ENCODE measurements at places on chromosomes 12 and 14.

DNA sequence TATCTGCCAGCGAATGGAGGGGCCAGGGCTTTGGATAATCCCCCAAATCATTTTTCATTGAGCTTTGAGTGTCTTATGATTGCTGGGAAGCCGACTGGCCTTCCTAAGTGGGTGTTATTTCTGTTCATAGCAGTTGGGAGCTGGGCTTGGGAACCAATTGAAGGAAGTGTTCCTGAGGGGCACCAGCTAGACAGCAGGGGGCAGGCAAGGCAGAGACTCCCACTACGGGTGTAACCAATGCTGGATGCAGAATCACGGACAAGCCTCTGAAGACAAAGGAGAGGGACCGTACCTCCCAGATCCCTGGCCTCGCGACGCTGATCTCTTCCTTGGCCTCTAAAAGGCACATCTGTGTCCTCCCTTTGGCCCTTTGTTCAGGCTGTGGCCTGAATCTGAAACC lies 149.0 kb upstream of the PRMT8 start:
- no peak for DNase-seq

DNA sequence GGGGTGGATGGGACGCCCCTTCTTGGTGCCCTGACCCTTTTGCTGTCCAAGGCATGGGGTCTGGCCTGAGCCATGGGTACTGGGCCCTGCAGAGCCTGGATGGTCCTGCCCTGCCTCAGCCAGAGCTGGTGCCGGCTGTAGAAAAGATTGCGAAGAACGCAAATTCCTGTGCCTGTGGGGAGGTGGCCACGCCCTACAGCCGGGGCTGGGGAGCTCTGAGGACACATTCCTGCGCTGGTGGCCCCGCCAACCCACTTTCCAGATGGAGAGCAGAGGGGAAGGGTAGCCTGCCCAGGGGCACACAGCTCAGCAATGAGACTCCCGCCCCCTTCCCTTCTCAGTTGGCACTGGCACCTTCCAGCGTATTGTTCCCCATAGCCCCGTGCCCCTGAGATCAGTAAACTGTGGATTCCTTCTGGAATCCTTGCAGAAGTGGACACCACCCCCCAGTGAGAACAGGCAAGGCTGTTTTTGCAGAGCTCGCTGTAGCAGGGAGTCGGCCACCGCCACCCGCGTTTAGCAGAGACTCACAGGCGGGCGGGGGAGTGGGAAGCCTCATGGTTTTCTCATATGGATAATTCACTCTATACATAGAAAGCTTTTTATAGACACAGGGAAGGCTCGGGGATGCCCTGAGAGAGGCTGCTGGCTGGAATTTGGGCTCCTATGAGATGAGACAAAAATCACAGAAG lies 8.6 kb downstream of the INF2 start:
- no peak for DNase-seq

DNA sequence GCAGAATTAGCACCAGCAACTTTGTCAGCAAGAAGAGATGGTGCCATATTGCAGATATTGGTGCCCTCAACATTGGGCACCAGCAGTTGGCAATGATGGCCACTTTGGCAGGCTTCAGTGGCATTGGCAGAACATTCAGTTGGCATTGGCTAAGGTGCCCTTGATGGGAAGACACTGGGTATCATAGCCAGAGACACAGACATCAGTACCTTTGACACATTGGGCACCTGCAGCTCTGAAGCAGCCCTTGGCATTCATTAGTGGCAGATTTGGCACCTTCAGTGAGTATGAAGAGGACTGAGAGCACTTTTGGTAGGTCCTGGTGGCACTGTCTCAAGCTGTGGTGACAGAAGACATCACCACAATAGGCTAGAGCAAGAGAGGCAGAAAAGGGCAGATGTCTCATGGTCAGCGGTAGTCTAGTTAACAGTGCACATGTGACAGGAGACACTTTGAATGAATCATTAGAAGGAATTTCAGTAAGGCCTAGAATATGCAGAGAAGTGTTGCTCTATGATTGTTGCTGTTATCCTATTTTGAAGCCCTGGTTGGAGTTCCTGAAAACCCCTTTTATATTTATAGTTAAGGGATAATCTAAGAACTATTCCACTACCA lies 422.2 kb downstream of the APAF1 start:
- DNase-seq = no peak

- DNase-seq = no peak
These were observed 30.0 kb downstream of the TUNAR start for GRCh38 chr14:95906591-95906990.

GRCh38 chr12:132123970-132124765 lies 20.0 kb downstream of the DDX51 start:
- DNase-seq = no peak

GRCh38 chr14:31879661-31880348 lies 197.3 kb upstream of the ARHGAP5 start:
- DNase-seq = no peak

DNA sequence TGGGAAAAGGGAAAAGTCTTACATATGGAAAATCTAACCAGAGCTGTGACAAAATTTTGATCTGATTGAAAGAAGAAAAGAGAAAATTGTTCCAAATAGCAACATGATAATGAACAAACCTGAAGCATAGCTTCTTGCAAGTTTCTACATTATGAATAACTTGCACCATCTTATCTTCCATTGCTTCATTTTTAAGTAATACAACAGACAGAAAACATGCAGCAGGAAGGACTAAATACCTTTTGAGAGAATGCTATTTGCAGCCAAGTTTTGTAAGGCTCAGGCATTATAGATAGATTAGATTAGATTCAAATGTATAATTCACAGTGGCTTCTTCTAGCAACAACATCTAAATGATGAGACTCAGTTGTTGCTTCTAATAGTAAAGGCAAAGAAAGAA lies 441.4 kb downstream of the AEBP2 start:
- no peak for DNase-seq

GRCh38 chr14:64707661-64708060 lies 3.4 kb downstream of the PLEKHG3 start:
- DNase-seq = no peak

GRCh38 chr14:85534458-85535293 lies 4.7 kb downstream of the FLRT2 start:
- no peak for DNase-seq

- no peak for DNase-seq
These were observed 38.5 kb downstream of the TIMELESS start for GRCh38 chr12:56410768-56411167.

DNA sequence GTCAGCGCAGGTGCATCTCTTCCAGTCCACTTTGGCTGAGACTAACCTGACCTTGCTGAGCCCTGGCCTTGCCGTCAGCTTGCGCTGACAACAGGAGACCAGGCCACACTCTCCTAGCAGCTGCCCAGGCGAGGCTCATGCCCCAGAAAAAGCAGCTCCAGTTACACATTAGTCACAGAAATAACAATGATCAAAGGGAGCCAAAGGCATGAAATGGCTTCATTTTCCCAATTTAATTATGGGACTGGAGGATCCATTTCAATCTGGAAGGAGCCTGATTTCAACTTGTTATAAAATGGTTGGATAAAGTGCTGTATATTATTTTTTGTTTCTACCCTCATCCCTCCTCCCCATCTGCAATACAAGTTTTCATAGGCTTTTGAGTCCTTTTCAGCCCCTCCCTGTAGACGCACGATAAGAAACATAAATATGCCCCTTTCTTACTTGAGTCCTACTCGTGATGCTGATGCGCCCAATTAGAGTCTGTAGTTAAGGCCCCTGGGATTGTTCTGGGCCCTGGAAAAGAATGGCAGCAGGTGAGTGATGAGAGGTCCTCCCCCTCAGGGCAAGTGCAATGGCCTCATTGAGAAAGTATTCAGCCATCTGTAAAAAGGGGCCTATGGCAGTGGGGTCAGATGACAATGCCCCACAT lies 376.0 kb downstream of the C12orf75 start:
- no peak for DNase-seq

DNA sequence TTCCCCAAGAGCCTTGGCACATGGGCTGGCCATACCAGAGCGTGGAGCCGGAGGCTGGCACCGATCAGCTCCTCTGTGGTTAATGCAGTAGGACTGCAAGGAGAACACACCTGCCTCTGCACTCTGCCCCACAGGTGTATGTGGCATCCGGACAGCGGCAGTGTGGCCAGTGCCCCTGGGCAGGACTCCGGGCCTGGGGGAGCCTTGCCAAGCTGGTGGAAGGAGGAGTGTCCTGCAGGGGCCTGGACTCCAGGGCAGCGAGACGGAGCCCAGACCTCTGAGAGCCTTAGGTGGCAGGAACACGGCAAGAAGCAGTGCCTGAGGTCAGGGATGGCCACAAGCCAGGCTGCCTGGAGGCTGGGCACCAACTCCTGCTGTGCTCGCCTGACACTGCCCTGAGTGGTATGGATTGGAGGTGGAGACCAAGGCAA lies 5.3 kb upstream of the BEGAIN start:
- no peak for DNase-seq

GRCh38 chr12:76444408-76444984 lies 96.3 kb upstream of the BBS10 start:
- no peak for DNase-seq

DNA sequence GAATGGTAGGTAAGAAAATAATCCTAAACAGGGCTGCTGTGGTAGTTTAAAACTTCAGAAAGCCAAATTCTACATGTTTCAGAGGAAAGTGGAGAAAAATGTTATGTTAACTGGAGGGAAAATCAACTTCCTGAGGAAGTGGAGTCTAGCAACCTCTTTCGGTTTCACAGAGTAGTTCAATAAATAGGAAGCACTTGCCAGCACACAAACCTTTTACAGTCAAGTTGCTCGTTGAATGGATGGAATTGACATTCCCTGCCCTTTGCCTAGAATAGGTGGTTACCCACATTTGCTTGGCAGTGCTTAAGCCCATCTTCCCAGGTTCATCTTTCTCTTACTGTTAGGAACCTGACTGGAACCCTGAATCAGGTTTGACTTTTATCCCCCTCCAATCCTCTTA lies 15.9 kb downstream of the ANKRD13A start:
- no peak for DNase-seq

GRCh38 chr14:65976761-65977404 lies 509.3 kb upstream of the CCDC196 start:
- no peak for DNase-seq

DNA sequence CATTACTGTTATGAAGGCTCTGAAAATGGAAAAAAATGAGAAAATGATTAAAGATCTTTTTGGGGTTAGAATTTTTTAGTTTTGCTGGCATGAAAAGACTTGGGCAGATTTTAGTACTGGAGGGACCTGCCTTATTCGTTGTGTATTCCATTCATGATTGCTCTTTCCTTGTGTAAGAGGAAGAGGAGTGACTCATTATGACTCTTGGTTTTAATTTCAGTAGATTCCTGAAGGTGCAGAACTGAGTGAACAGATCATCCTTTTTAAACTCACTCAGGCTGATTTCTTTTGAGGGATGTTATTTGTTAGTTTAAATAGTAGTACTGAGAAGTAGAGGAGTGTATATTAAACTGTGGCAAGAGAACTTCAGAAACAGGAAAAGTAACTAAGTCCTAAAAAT lies 41.6 kb downstream of the AKAP6 start:
- DNase-seq = peak; percentile 86

- DNase-seq = no peak
These were observed 2.4 kb downstream of the MYL2 start for GRCh38 chr12:110917961-110918360.

DNA sequence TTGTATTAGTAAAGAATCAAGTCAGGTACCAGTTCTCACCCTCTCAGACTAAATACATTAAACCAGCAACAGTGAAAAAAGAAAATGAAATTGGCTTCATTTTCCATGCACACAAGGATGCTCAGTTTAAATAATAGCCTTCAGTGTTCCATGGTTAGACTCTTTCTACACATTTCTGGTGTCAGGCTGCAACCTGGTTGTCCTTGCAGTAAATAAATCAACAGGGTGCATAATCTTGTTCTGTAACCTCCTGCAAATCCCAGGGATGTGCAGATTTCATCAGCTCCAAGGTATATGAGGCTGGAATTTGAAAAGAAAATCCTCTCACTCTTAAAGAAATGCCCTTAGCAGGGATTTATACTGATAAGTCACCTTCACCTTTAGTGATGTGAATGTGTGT lies 46.7 kb upstream of the BTG1 start:
- no peak for DNase-seq

DNA sequence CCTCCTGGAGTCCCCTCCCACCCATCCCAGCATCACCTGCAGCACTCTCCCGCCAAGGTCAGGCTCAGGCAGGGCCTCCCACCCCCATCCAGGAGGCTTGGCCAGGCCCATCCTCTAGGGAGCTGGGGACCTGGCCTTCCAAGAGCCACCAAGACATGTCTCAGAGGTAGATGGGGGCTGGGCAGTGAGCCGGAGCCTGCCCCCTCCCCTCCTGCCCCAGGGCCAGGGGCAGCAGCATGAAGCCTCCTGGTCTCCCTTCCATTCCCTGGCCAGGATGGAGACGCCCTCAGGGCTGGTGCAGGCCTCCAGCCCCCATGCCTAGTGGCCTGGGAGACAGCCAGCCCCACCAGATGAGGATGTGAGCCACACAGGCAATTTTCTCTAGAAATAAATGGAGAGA lies 69.3 kb upstream of the C14orf180 start:
- DNase-seq = no peak

DNA sequence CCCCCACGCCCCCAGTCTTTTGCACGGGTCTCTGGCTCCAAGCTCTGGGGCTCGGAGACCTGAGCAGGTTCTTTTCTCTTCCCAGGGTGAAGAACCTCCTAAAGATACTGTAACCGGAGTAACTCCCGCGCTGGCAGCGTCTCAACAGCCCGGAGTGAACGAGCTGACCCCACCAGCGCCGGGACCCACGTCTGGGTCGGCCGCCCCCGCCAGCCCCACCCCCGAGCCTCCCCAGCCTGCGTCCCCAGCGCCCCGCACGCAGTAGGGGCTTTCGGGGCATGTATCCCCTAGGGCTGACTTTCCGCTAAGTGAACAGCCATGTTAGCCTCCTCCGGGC lies 858 bp downstream of the SLC35F4 start:
- DNase-seq = no peak

DNA sequence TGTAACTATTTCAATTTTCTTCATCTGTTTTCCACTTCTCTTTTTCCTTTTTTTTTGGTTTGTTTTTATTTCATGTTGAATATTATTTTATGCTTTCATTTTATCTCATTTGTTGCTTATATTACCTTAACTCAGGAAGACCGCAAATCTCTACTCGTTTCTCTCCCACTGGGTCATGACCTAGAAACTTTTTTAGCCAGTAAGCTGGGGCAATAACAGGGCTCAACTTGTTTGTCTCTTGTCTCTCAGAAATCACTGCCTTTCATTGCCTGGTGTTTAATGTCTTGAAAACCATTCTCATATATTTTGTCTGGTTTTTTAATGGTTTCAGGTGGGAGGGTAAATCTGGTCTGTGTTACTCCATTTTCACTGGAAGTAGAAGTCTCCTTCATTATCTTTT lies 36.6 kb upstream of the ATP2B1 start:
- DNase-seq = no peak

- DNase-seq = peak; percentile 13
These were observed 136.1 kb upstream of the WSCD2 start for GRCh38 chr12:107992870-107993451.

DNA sequence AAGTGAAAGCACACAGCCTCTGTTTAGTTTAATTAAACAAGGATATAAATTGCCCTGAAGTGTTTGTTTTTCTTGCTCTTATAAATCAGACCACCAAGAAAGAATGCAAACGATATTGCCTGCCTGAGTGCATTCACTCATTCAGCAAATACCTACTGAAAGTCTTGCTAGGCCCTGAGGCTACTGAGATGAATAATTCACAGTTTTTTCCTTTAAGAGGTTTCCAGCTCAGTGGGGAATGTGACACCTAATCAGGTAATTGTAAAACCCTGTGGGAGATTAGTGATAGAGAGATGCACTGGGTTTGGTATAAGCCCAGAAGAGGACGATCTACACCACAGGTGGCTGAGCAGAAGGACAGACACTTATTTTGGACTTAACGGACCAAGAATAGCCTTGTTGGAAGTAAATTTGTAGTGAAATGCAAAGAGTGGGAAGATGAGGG lies 151.4 kb downstream of the SLC35F4 start:
- no peak for DNase-seq
